Aorta (tissue), 5 donors: ENCODE measurements at places on chromosomes 12 and 14. TPM values are rescaled to one million over a fixed set of nuclear protein-coding genes. Genes with fewer than 3 reads are reported as not detected.

DNA sequence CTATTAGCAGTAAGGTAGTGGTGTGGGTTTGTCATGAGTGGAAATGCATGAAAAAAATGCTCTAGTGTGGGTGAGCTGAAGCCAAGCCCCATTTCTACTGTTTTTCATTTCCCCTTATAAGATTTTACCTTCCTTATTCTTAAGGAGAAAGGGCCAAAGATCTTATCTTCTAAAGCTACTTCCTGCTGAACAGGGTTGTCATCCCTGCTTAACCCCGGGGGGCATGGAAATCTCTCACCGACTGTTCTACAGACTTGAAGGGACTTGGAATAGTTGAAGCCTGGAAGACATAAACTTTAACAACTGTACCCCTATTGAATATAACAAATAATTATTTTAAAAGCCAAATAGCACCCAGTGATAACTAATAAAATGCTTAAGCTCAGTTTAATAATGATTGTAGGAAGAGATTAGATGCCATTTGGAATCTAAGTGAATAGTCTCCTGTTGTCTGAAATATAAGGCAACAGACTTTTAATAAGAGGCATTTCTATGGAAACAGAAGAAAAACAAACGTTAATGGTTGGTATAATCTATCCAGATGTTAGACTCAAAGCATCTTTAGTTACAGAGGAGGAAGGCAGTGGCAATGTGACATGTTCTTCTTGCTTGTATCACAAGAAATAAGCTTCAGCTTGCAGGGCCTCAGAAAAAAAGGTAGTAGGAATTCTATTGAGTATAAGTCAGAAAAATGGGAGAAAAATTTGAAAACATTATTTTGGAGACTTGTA, 1.8 kb upstream of the GMFB start:
- no peak for DNase-seq
- H3K36me3 ChIP-seq: no peaks in the 10 kb centered on the region
- no peaks in the 10 kb centered on the region for H3K27me3 ChIP-seq
- no peak overlapping the region for H3K27ac ChIP-seq

- no peaks in the 10 kb centered on the region for H3K36me3 ChIP-seq
- H3K4me1 ChIP-seq: no peaks in the 10 kb centered on the region
- no peak overlapping the region for H3K4me3 ChIP-seq
- no peak overlapping the region for H3K27ac ChIP-seq
- H3K27me3 ChIP-seq: no peaks in the 10 kb centered on the region
Observed at GRCh38 chr14:35504260-35504659, 29.7 kb upstream of the INSM2 start.

GRCh38 chr14:103434868-103435442, 49.7 kb downstream of the MARK3 start:
- DNase-seq: no peak
- peaks cover 6% of the 10 kb centered on the region for H3K4me1 ChIP-seq
- H3K36me3 ChIP-seq: no peaks in the 10 kb centered on the region

DNA sequence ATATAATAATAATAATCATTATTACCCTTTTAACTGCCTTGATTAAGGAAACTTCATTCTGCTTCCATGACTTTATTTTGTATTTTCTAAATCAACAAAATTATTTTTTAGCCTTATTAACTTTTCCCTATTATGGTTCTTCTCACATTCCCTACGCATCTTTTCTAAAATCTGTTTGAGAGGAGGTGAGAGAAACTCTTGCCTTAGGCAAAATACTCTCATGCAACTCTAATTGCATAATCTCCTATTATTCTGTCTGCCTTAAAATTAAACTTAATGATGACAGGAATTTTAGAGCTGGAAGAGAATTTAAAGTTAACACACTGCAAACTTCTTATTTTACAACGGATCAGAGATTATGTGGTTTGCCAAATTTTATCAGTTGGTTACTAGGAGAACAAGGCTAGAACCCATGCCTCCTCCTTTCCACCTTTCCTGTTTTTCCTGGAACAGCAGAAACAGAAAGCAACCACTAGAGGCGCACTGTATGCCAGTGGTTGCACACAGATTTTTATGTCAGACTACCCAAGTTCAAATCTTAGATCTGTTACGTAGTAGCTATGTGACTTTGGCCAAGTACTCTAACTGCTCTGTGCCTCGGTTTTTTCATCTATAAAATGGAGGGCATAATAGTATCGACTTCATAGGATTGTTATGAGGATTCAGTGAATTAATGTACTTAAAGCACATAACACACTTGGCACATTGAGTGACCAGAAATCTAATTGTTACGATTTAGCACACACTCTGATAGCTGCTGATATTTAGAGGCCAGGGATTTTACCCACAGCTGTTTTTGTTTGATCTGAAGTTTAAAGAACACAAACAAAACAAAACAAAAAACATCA, 4.3 kb upstream of the BRMS1L start:
- no peak overlapping the region for H3K4me3 ChIP-seq
- H3K27ac ChIP-seq: no peak overlapping the region
- H3K27me3 ChIP-seq: no peaks in the 10 kb centered on the region
- no peaks in the 10 kb centered on the region for H3K4me1 ChIP-seq
- DNase-seq: no peak

The MIP gene
- not detected for total RNA-seq

- no peaks in the 10 kb centered on the region for H3K27me3 ChIP-seq
- no peak overlapping the region for H3K4me3 ChIP-seq
- no peak for DNase-seq
- H3K36me3 ChIP-seq: no peaks in the 10 kb centered on the region
- no peak overlapping the region for H3K27ac ChIP-seq
Observed at GRCh38 chr12:41437563-41437962, 249.4 kb downstream of the PDZRN4 start.

DNA sequence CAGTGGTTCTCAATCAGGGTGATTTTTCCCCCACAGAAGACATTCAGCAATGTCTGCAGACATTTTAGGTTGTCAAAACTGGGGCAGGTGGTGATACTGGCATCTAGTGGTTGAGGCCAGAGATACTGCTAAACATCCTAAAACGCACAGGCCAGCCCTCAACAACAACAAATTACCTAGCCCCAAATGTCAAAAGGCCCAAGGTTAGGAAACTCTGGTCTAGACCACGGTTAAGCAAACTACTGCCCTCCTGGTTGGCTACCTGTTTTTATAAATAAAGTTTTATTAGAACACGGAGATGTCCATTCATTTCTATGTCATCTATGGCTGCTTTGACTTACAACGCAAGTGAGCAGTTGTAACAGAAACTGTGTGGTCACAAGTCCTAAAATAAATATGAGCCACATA, 186.7 kb downstream of the EFCAB11 start:
- H3K27me3 ChIP-seq: no peaks in the 10 kb centered on the region
- H3K4me1 ChIP-seq: no peaks in the 10 kb centered on the region
- H3K4me3 ChIP-seq: no peak overlapping the region
- no peak for DNase-seq
- H3K36me3 ChIP-seq: no peaks in the 10 kb centered on the region
- H3K27ac ChIP-seq: no peak overlapping the region

DNA sequence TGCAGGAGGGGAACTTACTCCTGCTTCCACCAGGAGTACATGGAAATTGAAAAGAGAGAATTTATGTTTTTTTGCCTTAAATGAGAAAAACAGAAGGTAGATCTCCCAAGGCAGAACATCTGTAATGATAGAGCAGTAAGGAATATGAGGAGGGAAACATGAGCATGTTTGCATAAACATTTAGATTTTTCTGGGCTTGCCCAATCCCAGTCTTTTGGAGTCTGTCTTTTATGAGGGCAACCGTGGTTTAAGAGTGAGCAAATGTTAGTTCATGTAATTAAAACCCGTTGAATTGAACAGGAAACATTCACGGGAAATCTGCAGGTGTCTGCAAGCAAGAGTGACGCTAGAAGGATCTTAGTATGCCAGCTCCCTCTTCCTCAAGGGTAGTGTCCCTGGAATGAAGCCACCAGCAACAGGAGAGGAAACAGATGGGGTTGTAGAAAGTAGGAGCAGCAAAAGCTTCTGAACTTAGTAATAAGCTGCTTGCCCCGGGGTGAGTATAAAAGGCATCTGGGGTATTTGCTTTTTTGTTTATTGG, 79.3 kb downstream of the ARF6 start:
- no peaks in the 10 kb centered on the region for H3K4me1 ChIP-seq

The CLEC7A gene
- total RNA-seq: 33.5 TPM

DNA sequence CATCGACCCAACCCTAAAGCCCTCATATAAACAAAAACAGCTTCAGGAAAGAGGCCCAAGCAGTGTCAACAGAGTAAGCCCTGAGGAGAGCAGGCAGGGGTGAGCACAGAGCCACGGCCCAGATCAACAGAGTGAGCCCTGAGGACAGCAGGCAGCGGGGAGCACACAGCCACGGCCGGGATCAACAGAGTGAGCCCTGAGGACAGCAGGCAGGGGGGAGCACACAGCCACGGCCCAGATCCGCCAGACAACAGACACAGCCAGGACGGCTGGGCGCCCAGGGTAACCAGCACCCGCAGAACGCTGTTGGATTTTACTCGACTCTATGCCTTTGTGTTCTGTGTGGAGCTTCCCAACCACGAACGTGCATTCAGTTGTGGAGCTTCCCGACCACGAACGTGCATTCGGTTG, 15.0 kb downstream of the CCDC85C start:
- no peak overlapping the region for H3K4me3 ChIP-seq
- no peak for DNase-seq
- no peaks in the 10 kb centered on the region for H3K4me1 ChIP-seq
- H3K27me3 ChIP-seq: no peaks in the 10 kb centered on the region
- H3K27ac ChIP-seq: no peak overlapping the region

The ENO2 gene
- total RNA-seq: 59.0 TPM

GRCh38 chr12:24754690-24755638, 193.9 kb downstream of the BCAT1 start:
- no peak overlapping the region for H3K27ac ChIP-seq
- DNase-seq: no peak
- H3K36me3 ChIP-seq: no peaks in the 10 kb centered on the region
- H3K4me1 ChIP-seq: no peaks in the 10 kb centered on the region

DNA sequence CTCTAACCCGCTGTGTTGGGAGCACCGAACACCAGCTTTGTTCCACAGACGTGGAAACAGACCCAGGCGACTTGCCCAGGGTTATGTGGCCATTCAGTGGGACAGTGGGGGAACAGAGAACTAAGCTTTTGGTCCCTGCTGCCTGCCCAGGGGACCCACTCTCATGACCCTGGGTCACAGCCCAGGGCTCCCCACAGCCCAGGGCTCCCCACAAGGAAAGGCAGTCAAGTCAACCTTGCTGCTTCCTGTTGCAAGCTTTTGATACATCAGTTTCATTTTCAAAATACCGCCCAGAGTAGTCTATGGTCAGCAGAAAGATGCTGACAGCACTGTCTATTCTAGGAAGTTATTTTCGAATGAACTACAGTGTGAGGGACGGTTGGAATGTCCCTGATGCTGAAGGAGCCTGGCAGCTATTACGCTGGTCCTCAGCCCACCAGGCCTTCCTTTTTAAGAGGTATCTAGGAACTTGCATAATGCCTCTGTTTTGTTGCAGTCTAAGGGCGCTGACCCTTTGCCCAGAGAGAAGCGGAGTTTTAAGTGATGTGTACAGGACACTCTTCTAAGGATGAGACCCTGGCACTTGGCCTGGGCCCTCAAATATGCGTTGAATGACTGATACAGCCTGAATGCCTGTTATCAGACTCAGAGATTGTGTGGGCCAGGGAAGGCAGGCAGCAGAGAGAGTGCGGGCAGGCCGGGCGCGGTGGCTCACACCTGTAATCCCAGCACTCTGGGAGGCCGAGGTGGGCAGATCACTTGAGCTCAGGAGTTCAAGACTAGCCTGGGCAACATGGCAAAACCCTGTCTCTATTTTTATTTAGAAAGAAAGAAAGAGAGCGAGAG, 12.6 kb upstream of the TTC7B start:
- H3K27ac ChIP-seq: no peak overlapping the region
- H3K36me3 ChIP-seq: no peaks in the 10 kb centered on the region
- peak; percentile 45 for DNase-seq

The TROAP gene
- total RNA-seq: 4.3 TPM

- H3K27ac ChIP-seq: no peak overlapping the region
- DNase-seq: no peak
- H3K4me1 ChIP-seq: no peaks in the 10 kb centered on the region
Observed at GRCh38 chr12:75478116-75478794, 2.3 kb upstream of the GLIPR1 start.

DNA sequence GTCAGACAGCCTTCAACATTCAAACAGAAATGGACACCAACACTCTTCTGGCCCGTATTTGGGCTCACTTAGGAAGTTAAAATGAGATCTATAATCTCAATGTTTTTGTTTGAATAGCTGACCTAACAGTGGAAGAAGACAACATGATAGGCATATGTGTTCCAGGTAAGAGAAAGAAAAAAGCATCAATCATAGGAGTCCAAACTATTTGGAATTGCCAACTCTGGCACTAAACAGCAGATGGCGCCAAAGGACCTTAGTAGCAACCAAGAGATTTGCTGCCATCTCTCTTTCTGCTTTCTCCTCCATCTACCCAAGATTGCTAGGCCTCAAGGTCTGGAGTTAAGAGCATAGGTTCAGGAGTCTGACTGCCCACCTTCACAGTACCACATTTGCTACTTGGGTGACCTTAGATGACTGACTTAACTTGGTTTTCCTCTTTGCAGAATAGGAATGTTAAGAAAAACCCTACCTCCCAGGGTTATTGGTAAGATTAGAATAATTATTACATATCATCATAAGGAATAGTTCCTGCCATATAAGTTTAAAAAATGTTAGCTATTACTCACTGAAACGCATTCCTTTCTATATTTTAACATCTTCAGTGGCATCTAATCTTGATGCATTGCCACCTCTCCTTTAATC, 30.2 kb downstream of the PEX5 start:
- peak; percentile 79 for DNase-seq
- H3K27ac ChIP-seq: no peak overlapping the region
- H3K4me1 ChIP-seq: no peaks in the 10 kb centered on the region
- no peaks in the 10 kb centered on the region for H3K36me3 ChIP-seq

DNA sequence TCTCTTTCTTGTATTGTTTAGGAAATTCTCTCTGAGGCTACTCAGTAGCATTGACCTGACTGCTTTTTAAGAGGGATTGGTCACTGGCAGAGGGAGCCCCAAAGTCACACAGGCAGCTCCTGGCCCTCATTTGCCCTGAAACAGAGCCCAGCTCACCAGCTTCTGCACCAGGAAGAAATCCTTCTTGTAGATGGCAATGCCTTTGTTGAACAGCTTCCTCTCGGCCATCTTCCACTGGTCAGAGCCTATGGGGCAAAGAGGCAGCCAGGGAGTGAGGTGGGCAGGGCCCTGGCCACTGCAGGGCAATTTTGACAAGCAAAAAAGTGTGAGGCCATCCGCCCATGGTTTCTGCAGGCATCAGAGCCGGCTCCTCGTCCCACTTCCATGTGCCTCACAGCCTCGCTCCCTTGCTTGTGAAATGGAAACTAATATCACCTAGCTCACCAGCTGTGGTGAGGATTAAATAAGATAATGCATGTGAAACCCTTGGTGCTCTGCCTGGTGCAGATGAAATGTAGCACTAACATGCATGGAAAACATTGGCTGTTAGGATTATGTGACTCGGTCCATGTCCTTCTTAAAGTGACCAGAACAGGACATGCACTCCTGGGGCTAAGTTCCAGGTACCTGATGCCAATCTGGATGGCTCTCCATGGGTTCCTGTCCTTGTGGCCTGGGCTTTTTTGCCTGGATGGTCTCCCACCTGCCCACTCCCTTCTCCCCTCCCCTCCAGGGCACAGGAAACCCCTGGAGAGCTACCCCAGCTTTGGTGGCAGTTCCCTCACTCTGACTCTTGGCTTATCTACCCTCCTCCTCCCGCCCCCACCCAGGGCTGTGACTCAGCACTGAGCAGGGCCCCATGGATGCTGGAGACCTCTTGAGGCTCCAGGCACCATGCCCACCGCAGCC, 11.2 kb upstream of the PNMA1 start:
- H3K4me3 ChIP-seq: no peak overlapping the region
- peaks cover 6% of the 10 kb centered on the region for H3K36me3 ChIP-seq
- no peak overlapping the region for H3K27ac ChIP-seq
- no peak for DNase-seq

The SSPN gene
- 109 TPM for total RNA-seq

The COCH gene
- 1.4 TPM for total RNA-seq

The CYP27B1 gene
- 1.5 TPM for total RNA-seq
